ENCODE measurements at places on chromosomes 5 and 9. TPM values are rescaled to one million over a fixed set of nuclear protein-coding genes. Genes with fewer than 3 reads are reported as not detected.

DNA sequence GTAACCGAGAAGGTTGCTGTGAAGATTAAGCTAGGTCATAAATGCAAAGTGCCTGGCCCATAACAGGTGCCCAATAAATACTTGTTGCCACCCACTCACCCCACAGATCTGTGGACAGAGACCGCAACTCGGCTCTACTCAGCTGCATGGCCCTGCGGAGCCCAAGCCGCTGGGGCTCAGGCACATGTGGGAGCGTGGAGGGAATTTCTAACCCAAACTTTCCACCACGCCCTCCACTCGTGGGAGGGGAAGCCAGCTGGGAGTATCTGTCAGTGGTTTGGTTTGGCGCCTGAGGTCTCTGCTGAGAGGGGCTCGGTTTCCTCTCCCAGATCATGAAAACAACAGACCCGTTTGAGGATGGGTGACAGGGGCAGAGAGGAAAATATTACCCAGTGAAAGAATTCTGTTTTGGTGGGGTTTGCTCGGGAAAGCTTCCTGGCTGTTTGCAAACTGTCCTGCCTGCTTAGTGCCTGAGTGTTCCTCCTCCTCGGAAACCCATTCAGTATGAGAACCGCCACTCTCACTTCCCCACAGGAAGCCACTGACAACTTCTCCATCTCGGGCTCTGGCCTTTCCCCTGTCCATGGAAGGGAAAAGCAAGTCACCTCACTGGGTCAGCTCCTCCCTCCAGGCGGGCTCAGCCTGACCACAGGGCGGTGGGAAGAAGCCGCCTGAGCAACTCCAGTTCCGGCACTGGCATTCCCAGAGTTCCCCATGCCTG is 60.1 kb downstream of the RGS3 start:
- DNase-seq = no peak

GRCh38 chr9:7125231-7125630 is 367.5 kb downstream of the KDM4C start:
- no peak for DNase-seq

DNA sequence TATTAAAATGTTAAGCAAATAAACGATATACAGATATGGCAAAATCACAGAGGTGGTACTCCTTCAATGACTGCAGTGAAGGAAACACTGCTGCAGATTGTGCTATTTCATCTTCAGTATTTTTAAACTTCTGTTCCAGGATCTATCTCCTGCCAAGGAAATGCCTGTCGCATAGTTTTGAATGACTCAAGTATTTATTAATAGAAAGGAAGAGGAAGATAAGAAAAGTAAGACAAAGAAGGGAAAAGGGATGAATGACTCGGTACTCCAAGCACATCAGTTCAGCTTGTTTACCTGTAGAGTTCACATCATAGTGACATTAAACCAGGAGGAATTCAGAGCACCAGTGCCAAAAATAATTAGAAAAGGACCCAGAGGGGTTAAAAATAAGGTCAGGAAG is 5.1 kb upstream of the GPX8 start:
- no peak for DNase-seq

- DNase-seq = no peak
Observed at GRCh38 chr9:108259917-108260675, 595.7 kb downstream of the ACTL7B start.

DNA sequence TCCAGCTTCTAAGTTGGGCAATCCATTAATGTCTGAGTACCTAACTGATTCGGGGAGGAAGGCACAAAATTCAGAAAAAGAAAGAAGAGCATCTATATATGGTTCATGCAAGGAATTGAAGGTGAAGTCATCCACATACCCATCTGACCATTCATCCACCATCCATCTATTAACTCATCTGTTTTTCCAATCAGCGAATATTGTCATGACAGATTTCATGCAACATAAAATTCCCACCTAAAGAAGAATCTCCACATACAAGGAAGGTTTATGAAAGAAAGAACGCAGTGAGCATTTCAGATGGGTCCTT is 164.7 kb downstream of the GRIA1 start:
- no peak for DNase-seq

GRCh38 chr5:173188280-173188679 is 43.9 kb downstream of the BNIP1 start:
- DNase-seq = no peak

- no peak for DNase-seq
Observed at GRCh38 chr5:136924490-136924889, 559.1 kb upstream of the TRPC7 start.

DNA sequence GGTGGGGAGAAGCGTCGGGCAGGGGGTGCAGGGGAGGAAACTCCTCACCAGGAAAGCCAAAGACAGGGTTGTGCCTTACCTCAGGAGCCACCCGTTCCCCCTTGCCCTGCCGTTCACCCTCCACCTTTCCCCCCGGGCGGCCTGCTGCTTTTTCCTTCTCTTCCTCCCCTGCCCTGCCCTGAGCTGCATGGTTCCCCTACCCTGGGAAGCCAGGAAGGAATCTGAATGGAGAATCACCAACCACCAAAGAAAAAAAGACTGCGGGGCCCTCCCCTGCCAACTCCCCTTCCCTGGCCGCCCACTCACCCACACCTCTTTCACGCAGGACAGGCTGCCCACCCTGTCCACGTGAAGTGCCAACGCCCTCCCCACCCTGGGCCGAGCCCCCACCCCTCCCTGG is 820 bp upstream of the NFX1 start:
- no peak for DNase-seq

- peak; percentile 88 for DNase-seq
Observed at GRCh38 chr9:91433180-91433579, 9.5 kb upstream of the NFIL3 start.

GRCh38 chr5:63310644-63311043 is 651.6 kb downstream of the HTR1A start:
- no peak for DNase-seq

DNA sequence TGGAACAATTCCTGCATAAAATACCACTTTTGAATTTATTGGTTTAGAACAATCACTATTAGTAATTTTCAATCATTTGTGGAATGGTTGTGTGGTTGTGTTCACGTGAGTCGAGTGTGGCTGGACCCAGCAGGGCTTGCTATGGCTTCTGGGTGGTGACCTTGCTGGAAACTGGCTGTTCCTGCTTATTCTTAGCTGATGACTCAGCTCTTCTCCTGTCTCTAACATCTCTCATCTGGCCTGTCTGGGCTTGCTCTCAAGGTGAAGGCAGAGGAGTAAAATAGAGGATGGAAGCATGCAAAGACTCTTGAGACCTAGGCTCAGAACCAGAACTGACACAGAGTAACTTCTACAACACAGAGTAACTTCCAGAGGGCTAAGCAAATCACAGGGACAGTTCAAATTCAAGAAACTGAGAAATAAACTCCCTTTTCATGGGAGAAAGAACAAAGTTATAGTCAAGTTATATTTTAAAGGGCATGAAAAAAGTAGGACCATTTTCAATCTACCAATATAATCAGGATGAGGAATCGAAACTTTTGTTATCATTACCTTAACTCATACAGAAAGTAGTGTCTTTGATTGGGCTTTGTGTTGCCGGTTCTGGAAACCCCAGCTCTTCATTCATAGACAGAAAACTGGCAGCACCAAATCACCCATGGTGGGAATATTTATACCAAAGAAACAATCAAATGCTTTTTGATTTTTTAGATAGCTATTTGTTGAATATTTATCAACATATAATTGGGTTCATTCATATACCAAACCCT is 665.1 kb downstream of the CDH18 start:
- DNase-seq = peak; percentile 14

DNA sequence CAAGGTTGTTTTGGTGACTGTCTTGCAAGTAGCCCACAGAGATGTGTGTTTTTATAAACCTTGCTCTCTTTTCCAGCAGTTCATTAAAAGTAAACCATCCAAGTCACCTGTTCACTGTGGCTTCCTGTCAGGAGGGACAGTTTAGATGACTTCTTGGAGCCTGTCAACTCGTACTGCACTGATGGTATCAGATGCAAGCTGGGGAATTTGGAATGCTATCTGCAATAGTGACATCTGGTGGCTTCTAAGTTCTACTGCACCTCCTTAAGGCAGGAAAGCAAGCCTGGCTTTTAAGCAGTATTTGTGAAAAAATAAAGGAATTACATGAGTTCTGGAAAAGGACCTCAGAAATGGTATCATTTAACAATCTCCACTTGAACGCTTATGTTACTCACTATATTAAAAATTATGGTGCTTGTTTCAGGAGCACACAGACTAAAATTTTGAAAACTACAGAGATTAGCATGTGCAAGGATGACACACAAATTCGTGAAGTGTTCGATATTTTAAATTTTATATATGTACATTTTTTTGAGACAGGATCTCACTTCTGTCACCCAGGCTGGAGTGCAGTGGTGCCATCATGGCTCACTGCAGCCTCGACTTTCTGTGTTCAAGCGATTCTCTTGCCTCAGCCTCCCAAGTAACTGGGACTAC is 164.0 kb downstream of the TTC39B start:
- DNase-seq = no peak

Gene CDKN2A
- total RNA-seq = 3.6 TPM

Gene EIF4E1B
- not detected for total RNA-seq

Gene NR2F1-AS1
- total RNA-seq = 9.5 TPM

Gene IRX4
- 0.92 TPM for total RNA-seq

All from kidney epithelial cell (primary cell).